ENCODE measurements at places on chromosomes 13 and 19. TPM values are rescaled to one million over a fixed set of nuclear protein-coding genes. Genes with fewer than 3 reads are reported as not detected.

GRCh38 chr19:1665565-1666047, 13.2 kb upstream of the TCF3 start:
- no peaks in the 10 kb centered on the region for H3K4me1 ChIP-seq
- DNase-seq: no peak
- no peak overlapping the region for H3K27ac ChIP-seq

DNA sequence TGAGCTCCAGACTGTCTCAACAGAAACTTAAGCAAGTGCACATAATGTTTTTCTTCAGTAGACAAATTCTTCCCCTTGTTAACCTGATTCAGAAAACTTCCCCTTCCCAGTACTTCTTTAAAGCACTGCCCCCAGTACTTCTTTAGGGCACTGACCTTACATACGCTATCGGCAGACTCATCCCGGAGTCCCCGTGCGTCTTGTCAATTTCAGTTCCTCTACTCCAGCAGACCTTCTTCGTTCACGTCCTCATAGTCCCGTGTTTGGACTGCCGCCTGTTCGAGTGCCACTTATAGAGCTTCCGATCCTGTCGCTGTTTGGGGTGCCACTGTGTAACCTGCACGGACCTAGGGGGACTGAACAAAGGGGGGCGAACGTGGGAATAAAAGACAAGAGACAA, 29.0 kb downstream of the ZNF627 start:
- peaks cover under 1% of the 10 kb centered on the region for H3K36me3 ChIP-seq
- no peaks in the 10 kb centered on the region for H3K27me3 ChIP-seq
- DNase-seq: no peak

DNA sequence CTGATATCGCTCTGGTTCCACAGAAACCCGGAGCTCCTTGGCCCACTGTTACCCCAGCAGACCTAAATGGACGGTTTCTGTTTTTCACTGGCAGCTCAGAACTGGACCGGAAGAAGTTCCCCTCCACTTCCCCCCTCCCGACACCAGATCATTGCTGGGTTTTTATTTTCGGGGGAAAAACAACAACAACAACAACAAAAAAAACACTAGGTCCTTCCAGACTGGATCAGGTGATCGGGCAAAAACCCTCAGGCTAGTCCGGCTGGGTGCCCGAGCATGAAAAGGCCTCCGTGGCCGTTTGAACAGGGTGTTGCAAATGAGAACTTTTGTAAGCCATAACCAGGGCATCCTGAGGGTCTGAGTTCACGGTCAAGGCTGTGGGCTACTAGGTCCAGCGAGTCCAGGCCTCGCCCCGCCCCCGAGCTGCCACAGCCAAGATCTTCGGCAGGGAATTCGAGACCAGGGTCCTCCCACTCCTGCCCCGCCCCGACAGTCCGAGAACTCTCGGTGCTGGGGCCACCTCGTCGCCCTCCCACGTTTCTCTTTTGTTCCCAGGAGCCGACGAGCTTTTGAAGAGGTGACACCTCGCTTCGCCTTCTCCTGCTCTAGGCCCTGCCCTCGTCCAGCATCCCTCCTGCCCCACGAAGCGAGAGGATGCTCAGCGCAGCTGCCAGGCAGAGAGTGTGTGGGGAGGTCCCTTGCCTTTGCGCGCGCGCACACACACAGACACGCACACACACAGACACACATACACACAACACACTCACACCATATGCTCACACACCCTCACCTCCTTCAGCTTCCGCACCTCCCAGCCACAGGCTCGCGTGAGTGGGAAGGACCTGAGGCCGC, 8.8 kb downstream of the ZIC2 start:
- H3K36me3 ChIP-seq: peaks cover 12% of the 10 kb centered on the region
- H3K4me3 ChIP-seq: peak overlapping the region; percentile 77
- peaks cover 39% of the 10 kb centered on the region for H3K27me3 ChIP-seq
- DNase-seq: peak; percentile 74
- peaks cover under 1% of the 10 kb centered on the region for H3K4me1 ChIP-seq

GRCh38 chr19:19403373-19403901, 2.0 kb upstream of the GATAD2A start:
- H3K36me3 ChIP-seq: peaks cover 5% of the 10 kb centered on the region
- H3K4me1 ChIP-seq: peaks cover 2% of the 10 kb centered on the region
- no peak overlapping the region for H3K4me3 ChIP-seq

DNA sequence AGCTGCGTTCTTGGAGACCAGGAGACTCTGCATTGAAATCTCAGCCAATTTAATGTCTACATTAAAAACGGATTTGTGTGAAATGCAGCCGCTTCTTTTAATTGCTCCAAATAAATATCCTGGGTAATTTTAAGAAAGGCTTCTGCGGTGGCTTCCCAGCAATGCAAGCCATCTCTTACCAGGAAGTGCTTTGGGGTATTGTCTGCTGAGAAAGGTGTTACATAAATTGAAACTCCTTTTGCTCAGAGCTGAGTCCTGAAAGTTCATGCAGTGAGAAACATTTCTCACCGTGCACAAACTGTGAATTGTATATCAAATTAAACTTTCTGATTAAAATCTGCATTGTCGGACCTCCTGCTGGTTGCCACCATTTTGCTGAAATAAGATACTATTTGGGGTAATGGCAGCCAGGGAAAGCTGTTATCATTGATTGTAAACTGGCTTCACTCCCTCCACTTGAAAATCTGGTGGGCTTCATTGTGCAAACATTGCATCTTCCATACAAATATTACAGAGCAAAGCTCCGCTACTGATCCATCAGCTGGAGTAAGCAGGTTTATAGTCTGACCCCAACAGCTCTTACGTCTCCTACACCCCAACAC, 59.5 kb downstream of the ZIC5 start:
- H3K4me3 ChIP-seq: no peak overlapping the region
- no peak overlapping the region for H3K27ac ChIP-seq
- H3K36me3 ChIP-seq: no peaks in the 10 kb centered on the region
- no peaks in the 10 kb centered on the region for H3K27me3 ChIP-seq

Gene ZNF738
- total RNA-seq: 63.2 TPM

DNA sequence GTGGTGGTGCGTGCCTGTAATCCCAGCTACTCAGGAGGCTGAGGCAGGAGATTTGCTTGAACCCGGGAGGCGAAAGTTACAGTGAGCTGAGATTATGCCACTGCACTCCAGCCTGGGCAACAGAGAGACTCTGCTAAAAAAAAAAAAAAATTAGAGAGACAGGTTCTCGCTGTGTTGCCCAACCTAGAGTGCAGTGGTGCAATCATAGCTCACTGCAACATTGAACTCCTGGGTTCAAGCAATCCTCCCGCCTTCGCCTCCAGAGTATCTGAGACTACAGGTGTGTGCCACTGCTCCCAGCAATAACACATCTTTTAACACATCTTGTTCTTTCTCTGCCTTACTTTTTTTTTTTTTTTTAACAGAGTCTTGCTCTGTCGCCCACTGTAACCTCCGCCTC, 32.7 kb downstream of the CLEC17A start:
- H3K27ac ChIP-seq: no peak overlapping the region
- H3K36me3 ChIP-seq: peaks cover 4% of the 10 kb centered on the region
- no peak for DNase-seq
- no peak overlapping the region for H3K4me3 ChIP-seq

GRCh38 chr13:112658808-112659207, 31.0 kb upstream of the ATP11A start:
- H3K27ac ChIP-seq: no peak overlapping the region
- no peaks in the 10 kb centered on the region for H3K36me3 ChIP-seq
- H3K4me1 ChIP-seq: no peaks in the 10 kb centered on the region
- H3K27me3 ChIP-seq: no peaks in the 10 kb centered on the region

DNA sequence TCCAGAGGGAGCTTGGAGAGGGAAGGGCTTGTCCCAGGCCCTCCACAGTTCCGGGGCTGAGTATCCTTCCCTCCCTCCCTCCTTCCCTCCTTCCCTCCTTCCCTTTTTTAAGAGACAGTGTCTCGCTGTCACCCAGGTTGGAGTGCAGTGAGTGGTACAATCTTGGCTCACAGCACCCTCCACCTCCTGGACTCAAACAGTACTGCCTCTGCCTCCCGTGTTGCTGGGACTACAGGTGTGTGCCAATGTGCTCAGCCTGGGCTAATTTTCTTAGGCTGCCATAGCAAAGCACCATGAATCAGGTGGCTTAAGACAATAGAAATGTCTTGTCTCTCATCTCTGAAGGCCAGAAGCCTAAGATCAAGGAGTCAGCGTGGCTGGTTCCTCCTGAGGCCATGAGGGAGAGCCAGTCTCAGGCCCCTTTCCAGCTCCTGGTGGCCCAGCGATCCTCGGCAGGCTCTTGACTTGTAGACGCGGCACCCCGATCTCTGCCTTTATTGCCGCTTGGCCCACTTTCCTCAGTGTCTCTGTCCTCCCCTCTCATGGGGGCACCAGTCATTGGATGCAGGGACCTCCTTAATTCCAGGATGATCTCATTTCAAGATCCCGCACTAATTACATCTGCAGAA, 47.5 kb downstream of the CRTC1 start:
- no peaks in the 10 kb centered on the region for H3K36me3 ChIP-seq
- no peak for DNase-seq
- no peaks in the 10 kb centered on the region for H3K27me3 ChIP-seq
- H3K4me1 ChIP-seq: no peaks in the 10 kb centered on the region

Gene ATXN8OS
- total RNA-seq: not detected

GRCh38 chr13:111472559-111473460, 152.4 kb downstream of the TEX29 start:
- H3K4me3 ChIP-seq: no peak overlapping the region
- peak; percentile 12 for DNase-seq
- no peak overlapping the region for H3K27ac ChIP-seq
- no peaks in the 10 kb centered on the region for H3K27me3 ChIP-seq
- H3K4me1 ChIP-seq: no peaks in the 10 kb centered on the region
- H3K36me3 ChIP-seq: no peaks in the 10 kb centered on the region

Measured in H9 (cell line).